Stimulated activated CD8-positive, alpha-beta memory T cell treated with anti-CD3 and anti-CD28 coated beads, Interleukin-2, amount 100 ng/mL, for 1 hour (primary cell): ENCODE measurements at places on chromosomes 7 and 10.

- DNase-seq: no peak
Measured at GRCh38 chr10:132508581-132509443, 28.8 kb upstream of the INPP5A start.

DNA sequence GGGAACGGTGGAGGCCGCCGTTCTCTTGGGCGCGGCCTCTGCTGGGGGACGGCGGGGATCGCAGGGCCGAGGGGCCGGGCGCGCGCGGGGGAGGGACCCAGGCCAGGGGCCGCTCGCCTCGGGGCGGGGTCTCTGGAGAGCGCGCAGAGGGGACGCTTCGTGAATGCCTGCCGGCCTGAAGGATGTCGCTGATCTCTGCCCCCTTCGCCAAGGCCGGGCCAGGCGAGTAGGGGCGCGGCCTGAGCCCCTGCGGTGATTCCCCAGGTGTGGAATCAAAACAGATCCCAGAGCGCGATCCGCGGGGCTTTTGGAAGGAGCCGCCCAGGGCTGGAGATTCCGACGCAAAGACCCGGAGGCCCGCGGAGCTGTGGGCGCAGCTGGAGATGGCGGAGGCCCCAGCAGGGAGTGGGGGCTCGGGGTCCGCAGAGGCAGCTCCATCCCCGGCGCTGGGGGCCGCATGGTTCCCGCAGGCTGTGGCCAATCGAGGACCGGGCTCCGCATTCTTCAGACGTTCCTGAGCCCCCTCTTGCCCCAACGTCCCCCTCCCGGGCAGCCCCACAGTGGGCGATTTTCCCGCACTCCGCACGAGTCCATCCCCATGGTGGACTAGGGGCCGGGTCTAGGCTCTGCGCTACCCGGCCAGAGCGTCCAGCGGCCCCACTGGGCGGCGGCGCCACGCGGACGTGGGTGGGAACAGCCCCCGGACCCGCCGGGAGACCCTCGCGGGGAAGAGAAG, 166.0 kb downstream of the ACTR3B start:
- no peak for DNase-seq

GRCh38 chr7:140053812-140054539, 8.8 kb downstream of the PARP12 start:
- no peak for DNase-seq

DNA sequence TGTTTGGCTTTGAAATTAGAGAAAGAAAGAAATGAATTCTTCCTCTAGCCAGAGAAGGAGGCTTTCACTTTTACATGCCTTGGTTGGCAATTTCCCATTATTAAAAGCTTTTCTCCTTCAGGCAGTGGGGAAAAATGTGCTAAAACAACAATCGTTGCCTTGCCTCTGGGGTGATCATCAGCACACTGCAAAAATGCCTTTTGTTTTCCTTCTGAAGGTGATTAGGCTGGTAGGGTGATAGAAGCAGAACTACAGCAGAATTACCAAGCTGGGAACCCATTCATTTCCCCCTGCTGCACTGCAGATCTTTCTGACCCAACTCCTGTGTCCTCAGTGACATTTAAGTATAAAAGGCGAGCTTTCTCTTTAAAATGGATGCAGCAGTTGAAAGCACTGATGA, 22.2 kb downstream of the ANK3 start:
- DNase-seq: no peak

DNA sequence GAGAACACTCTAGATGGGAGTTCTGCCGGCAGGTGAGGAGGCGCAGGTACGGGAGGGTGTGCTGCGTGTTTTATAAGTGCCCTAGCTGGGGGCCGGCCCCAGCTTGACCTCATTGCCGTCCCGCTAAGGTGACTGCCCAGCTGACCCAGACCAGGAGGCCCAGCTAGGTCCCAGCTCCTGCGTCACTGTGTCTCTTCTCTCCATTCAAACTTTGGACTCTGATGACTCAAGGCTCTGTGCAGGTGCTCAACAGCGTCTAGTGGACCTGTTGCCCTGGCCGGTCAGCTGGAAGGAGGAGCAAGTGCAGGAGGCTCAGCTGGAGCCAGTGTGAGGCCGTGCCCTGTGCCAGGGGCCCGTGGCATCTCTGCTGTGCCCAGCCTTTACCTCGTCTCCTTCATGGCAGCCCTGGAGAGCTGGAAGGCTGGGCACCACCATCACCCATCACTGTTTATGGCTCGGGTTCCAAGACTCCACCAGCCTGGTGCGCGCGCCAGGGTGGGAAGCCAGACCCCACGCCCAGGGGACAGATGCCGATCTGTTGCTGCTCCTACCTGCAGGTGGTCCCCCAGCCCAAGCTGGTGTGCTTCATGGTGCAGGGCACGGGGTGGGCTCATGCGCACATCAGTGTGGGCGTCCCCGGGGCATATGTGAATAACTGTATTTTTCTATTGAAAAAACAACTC, 14.6 kb downstream of the LHPP start:
- no peak for DNase-seq

GRCh38 chr10:124493214-124493882, 31.7 kb downstream of the LHPP start:
- no peak for DNase-seq

- no peak for DNase-seq
Measured at GRCh38 chr7:30465811-30466180, 12.8 kb downstream of the NOD1 start.

GRCh38 chr10:113957013-113957412, 86.7 kb upstream of the ADRB1 start:
- DNase-seq: no peak

DNA sequence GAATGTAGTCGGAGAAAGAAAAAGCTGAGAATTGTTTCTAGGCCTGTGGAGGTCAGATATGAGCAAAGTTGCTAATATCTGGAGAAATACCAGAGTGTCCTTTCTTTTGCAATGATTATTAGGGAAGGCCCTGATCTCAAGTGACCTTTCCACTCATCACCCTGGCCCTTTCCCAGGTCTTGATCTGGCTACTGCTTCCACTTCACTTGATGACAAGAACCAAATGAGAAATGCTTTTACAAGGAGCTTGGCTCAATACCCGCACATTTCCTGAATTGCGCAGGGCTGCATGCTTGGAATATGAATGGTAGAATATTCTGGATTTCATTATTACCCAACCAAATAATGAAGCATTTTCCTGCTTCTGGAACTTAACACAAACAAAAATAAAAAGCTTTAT, 104.6 kb downstream of the ITGB8 start:
- no peak for DNase-seq

- no peak for DNase-seq
Measured at GRCh38 chr7:96903906-96904305, 101.4 kb upstream of the DLX6 start.

GRCh38 chr10:88243836-88244730, 339.0 kb downstream of the RNLS start:
- no peak for DNase-seq

- no peak for DNase-seq
Measured at GRCh38 chr7:25405736-25406135, 177.4 kb upstream of the NPVF start.

DNA sequence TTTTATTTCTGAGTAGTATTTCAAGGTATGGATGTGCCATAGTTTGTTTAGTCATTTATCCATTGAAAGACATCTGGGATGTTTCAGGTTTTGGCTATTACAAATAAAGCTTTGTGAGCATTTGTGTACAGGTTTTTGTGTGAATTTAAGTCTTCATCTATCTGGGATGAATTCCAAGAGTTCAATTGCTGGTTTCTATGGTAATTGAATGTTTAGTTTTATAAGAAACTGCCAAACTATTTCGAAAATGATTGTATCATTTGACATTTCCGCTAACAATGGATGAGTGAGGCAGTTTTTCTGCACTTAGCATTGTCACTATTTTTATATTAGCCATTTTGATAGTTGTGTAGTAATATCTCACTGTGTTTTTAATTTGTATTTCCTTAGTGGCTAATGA, 99.4 kb downstream of the WDFY4 start:
- DNase-seq: no peak
